ENCODE measurements at places on chromosomes 11 and 22.

- no peak for DNase-seq
Observed at GRCh38 chr22:48900327-48900597, 927.4 kb downstream of the BRD1 start.

GRCh38 chr11:66151273-66151672 lies 81.2 kb downstream of the PACS1 start:
- no peak for DNase-seq

- DNase-seq: no peak
Observed at GRCh38 chr22:45673482-45674175, 2.0 kb downstream of the ATXN10 start.

- no peak for DNase-seq
Observed at GRCh38 chr22:44545773-44546172, 47.7 kb upstream of the RTL6 start.

DNA sequence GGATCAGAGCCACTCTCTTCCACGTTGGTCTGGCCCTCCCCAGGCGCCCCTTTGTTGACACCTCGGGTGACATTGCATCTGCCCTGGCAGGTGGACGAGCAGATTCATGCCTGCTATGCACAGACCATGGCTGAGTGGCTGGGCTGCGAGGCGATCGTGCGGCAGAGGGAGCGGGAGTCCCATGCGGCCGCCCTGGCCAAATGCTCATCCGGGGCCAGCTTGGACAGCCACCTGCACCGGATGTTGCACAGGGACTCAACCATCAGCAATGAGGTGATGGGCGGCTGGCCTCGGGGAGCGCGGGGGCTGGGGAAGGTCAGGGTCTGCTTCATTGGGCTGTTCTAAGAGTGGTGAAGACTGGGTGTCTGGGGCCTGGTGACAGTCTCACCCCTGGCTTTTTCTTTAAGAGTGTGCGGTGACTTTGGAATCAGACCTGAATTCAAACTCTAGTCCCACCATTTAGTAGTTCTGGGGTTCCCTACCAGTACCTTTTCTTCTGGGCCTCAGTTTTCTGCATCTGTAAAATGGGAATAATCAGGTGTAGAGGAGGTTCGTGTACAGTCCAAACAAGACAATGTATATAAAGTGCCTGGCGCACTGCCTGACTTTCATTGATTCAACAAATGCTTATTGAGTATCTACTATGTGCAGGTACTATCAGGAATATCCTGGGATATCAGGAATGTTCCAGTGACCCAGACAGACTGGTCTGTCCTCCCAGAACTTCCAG lies 53.0 kb downstream of the LHFPL7 start:
- no peak for DNase-seq

- DNase-seq: no peak
Observed at GRCh38 chr11:44034639-44035038, 13.1 kb upstream of the ACCSL start.

Data from C1 segment of cervical spinal cord (tissue), 14 donors.